ENCODE measurements at places on chromosomes 3 and 15. TPM values are rescaled to one million over a fixed set of nuclear protein-coding genes. Genes with fewer than 3 reads are reported as not detected.

CD200R1 gene
- 3.0 TPM for total RNA-seq

KBTBD13 gene
- total RNA-seq: 1.5 TPM

PRTG gene
- 2.1 TPM for total RNA-seq

TFRC gene
- 81.8 TPM for total RNA-seq

MNS1 gene
- total RNA-seq: 2.1 TPM

CYP1A2 gene
- total RNA-seq: not detected

CORO2B gene
- total RNA-seq: 3.8 TPM

LNP1 gene
- 5.1 TPM for total RNA-seq

TTC21A gene
- total RNA-seq: 11.6 TPM

LRRC3B gene
- 0.19 TPM for total RNA-seq

CILP gene
- 170 TPM for total RNA-seq

KLHL6 gene
- total RNA-seq: 6.8 TPM

RIOX2 gene
- 15.7 TPM for total RNA-seq

IMPG2 gene
- 0.63 TPM for total RNA-seq

CPLX3 gene
- total RNA-seq: not detected

ROPN1 gene
- not detected for total RNA-seq

USP50 gene
- total RNA-seq: 0.81 TPM

PAQR9 gene
- total RNA-seq: not detected

GMNC gene
- total RNA-seq: not detected

GP9 gene
- not detected for total RNA-seq

MYO5A gene
- total RNA-seq: 34.5 TPM

FBXL22 gene
- total RNA-seq: 16.3 TPM

PIF1 gene
- total RNA-seq: 2.8 TPM

PAK6 gene
- total RNA-seq: 0.91 TPM

C3orf52 gene
- total RNA-seq: 16.8 TPM

MFGE8 gene
- 1,647 TPM for total RNA-seq

POLQ gene
- 0.63 TPM for total RNA-seq

OR5K2 gene
- not detected for total RNA-seq

SCAPER gene
- 37.8 TPM for total RNA-seq

RAB7A gene
- 211 TPM for total RNA-seq

TP63 gene
- total RNA-seq: 0.72 TPM

TRPC1 gene
- total RNA-seq: 29.2 TPM

RPSA gene
- total RNA-seq: 672 TPM

PLSCR5 gene
- not detected for total RNA-seq

SNTN gene
- not detected for total RNA-seq

GRAMD1C gene
- 2.4 TPM for total RNA-seq
